Left colon (tissue), 2 donors: ENCODE measurements at places on chromosomes 1 and 21. TPM values are rescaled to one million over a fixed set of nuclear protein-coding genes. Genes with fewer than 3 reads are reported as not detected.

TSSK3 gene
- total RNA-seq, result 1.2 TPM

- no peak for DNase-seq
Observed at GRCh38 chr1:46619656-46620258, 3.1 kb upstream of the MOB3C start.

- DNase-seq, result no peak
Observed at GRCh38 chr1:37305841-37306240, 168.5 kb upstream of the ZC3H12A start.

DNA sequence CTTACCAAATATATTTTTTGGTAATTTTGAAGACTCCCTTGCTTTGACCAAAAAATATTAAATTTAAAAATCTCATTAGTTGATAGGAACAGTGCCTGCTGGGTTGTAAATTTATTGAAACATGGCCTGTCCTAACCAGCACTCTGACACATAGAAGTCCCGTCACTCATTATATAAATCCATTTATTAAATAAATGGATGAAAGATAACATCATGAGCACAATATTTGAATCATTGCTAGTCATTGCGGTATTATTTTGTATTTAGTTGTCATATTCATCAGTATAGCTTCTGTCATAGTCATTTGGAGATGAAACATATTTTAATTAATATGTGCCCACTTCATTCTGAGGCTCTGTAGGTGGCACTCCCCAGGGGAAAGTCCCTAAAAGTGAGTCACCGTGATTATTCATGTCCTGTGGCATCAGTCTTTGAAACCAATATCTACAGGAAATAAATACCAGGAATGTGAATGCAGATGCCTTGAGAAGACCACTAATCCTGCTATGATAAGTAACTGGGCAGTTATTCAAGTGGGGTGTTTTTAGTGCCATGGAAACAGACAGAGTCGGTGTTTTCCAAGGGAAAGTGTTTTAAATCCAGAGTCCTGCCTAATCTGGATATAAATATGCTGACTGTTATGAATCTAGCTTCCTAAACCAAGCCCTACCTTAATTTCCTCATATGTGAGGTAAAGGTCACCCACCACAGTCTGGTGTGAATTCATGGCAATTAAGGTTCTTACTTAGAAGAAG is 302.0 kb downstream of the DUSP10 start:
- DNase-seq, result no peak

AMY1C gene
- not detected for total RNA-seq

DNA sequence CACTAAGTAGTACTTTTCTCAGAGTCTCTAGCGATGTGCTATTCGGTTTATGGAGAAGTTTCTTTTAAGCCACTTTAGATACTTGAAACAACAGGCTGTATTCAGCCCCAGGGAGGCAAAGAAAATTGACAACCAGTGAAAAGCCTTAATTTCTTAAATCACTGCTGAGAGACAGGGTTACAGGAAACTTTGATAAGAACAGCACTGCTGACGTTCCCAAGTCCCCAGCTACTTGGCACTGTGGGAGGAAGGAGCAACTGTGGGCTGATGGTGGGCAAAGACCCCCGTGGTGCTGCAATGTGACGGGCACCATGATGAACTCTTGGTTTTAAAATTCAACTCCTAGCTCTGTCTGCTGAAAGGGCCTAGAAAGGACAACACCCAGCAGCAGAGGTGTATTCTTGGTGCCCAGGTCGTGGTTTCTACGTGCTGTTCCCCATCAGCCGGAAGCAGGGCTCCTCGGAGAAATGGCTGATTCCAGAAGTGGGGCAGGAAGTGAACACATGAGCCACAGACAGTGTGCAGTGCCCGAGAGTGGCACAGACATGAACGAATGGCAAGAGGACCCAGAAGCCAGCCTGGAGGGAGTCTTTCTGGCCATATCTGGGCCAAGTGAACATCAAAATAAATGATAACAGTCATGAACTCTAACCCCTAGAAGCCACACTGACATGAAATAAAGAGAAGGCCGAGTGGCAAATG is 5.3 kb downstream of the PTTG1IP start:
- no peak for DNase-seq

- DNase-seq, result peak; percentile 84
Observed at GRCh38 chr1:119768778-119769177, at the start of gene HMGCS2. HMGCS2 (minus strand) TSS chr1:119768905; CDS start chr1:119768844, 61 bp downstream.

PCP4 gene
- 0.64 TPM for total RNA-seq

LCE2B gene
- not detected for total RNA-seq

- no peak for DNase-seq
Observed at GRCh38 chr1:97680894-97681293, 239.9 kb downstream of the DPYD start.

- DNase-seq, result peak; percentile 65
Observed at GRCh38 chr1:1435106-1435903, at the start of gene VWA1. VWA1 (plus strand) TSS chr1:1435690; CDS start chr1:1435749, 59 bp downstream.

DNA sequence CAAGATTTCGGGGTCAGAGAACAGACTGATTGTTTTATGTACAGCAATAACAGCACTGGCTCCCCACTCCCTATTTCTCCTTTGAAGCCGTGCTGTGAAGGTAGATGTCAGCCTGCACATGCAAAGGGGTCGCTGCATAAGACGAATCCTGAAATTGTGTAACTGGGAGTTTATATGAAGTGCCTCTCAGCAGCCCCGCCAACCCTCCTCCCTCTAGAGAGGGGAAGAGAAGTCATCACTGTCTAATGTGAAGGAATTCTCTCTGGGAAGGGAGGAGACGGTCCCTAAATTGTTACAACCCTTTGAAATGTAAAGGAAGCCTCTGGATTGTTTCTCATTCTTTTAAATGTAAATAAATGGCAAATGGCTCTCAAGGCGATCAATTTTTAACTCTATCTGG is 545.3 kb downstream of the PLA2G4A start:
- DNase-seq, result no peak

DNA sequence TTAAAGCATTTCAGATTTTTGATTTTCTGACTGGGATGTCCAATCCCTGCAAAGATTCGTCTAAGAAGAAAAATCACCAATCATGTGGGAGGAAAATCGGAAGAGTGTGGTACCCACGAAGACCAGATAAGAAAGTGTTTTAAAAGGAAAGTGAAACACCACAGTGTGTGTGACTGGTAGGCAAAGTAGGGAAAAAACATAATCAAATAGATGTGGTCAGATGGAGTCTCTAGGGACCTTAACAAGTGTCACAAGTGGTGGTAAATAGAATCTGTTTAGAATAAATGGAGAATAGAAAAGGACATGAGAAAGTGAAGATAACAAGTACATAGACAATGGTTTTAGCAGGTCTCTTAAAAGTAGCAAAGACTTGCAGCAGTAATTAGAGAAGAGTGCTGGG is 154.6 kb downstream of the SLC30A10 start:
- DNase-seq, result no peak

- peak; percentile 68 for DNase-seq
Observed at GRCh38 chr1:31663622-31664452, 19.2 kb upstream of the PEF1 start.

MAP1LC3C gene
- 1.1 TPM for total RNA-seq

DNA sequence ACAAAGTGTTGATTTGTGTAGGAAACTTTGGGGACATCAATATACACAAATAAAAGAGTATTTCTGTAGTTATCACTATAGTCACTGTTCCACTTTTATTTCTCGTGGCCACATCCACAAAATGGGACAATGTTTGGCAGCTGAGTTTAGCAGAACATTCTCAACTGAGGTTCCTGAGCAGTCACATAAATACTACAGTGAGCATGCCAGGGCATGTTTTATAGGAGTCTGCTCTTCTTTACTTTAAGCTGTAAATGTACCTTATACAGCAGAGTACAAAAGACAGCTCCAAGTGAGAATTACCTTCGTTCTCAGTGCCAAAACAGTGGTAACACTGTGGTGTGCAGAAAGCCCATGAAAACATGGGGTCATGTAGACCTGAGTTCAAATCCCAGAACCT is 5.0 kb downstream of the BTG3 start:
- peak; percentile 27 for DNase-seq

DNA sequence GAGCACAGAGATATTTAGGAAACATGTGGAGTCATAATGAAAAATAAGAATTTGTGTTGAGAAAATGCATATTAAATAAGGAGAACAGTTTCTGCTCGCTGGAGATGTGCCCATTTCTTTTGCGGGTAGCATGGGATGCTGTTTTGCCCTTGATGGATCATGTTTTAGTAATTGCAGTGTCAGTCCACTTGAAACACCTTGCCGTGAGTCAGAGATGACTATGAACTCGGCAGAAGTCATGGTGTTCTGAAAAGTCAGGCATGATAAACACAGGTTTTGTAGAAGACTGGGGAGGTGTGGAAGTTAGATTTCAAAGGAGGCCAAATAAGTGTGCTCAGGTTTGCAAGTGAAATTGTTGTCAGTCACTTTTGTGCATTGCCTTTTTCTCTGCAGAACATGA is 315.0 kb upstream of the LRRC7 start:
- no peak for DNase-seq

LCE1F gene
- total RNA-seq, result not detected

DNA sequence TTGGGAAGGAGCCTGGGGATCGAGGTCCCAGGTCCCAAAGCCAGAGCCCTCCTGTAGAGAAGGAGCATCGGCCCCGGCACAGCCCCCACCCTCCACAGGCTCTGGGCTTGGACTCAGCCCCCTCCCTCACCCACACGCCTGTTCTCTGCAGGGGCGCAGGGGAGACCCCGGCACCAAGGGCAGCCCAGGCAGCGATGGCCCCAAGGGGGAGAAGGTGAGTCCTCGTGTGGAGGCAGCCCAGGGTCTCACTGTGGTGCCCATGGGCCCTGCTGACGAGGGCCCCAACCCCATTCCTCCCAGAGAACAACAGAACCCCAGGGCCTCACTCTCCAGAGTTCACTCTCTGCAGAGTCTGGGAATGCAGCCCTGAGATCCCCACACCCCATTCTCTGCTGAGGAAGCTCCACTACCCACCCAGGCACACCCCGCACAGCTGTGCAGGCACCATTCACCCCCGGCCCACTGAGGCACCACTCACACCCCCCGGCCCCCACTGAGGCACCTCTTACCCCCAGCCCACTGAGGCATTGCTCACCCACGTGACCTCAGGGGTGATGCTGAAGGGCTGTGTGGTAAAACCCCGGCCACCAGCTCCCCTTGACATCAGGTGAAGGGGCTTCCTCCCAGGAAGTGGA is 21.8 kb downstream of the COL6A2 start:
- DNase-seq, result peak; percentile 1

ZNF593OS gene
- total RNA-seq, result not detected

DNA sequence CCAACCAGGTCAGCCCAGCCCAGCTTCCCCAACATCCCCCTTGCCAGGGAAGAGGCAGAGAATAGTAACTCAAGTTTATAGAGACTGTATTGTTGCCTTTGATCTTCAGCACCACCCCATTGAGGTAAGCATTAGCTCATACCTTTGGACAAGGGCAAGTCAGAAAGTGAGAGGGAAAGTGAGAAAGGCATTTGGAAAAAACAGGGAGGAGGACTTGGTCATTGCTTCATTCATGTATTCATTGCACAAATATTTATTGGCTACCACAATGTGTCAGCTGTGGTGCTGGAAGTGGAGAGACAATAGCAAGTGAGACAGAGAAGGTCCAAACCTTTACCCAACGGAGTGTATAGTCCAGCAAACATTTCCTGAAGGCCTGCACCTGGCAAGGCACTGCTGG is 561.2 kb downstream of the KIF26B start:
- no peak for DNase-seq

DNA sequence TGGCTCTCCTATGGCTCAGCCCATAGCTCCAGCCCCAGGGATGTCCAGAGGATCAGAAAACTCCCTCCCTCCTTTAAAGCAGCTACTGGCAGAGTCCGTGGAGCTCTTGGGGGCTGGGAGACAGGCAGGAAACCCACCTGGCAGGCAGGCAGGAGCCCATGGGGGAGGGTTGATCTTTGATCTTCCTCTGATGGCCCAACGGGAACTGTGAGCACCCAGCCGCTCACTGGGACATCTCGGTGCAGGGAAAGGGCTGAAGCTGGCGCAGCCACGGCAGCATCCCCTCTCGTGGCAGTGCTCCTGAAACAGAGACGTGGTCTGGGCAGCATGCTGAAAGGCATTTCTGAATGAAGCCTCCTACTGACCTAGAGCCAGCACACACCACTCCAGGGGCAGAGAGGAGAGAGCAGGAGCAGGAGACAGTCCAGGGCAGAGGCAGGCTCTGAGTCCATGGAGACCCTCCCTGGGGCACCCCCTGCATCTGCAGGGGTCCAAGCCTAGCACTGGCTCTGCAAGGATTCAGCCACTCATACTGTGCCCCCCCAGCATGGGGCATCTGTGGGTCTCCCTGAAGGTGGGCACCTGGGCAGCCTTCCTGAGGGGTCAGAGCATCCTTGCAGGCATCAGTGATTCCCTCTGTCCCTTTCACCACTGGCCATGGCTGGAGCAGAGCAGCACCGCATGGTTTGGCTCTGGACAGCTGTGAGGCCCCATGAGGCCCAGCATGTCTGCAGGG is 4.9 kb upstream of the SLX9 start:
- DNase-seq, result no peak

GRCh38 chr21:45592626-45593134 is 50.4 kb upstream of the SLC19A1 start:
- DNase-seq, result no peak

- no peak for DNase-seq
Observed at GRCh38 chr1:220888417-220888986, 9.3 kb downstream of the HLX start.

DNA sequence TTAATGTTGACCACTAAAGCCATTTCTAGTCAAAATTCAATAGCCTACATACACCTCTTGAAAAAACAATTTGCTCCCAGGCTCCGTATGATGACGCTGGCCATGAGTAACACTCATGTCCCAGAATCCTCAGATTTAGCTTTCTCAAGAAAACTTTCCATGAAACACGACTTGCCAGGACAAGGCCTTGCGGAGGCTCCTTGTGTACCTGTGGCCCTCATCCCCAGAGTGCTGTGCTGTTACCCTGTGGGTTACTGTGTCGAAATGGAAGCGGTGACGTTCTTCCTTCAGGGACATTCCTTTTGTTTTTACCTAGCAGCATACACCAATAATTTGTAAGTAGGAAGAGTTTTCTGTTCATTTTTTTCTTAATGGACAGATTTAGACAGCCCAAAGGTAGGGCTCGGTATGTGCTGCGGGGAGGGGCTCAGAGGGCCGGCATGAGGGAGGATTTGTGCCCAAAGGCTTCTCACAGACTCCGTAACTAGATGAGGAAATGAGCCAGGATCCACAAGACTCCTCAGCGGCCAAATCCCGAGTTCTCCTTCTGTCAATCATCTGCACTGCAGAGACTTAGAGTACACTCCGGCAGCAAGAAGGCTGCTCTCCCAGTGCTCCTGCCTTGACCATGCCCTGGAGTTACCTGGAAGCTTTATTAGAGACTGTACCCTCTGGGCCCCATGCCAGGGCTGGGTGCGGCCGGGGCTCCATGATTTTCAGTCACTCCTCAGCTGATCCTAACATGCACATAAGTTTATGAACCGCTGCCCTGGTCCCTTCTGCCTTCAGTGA is 17.8 kb downstream of the GNG12 start:
- DNase-seq, result peak; percentile 94

- DNase-seq, result no peak
Observed at GRCh38 chr1:156136970-156137483, 16.4 kb upstream of the SEMA4A start.

LAMC2 gene
- 30.7 TPM for total RNA-seq

GRCh38 chr1:3561702-3562101 is 49.6 kb downstream of the MEGF6 start:
- DNase-seq, result no peak

DNA sequence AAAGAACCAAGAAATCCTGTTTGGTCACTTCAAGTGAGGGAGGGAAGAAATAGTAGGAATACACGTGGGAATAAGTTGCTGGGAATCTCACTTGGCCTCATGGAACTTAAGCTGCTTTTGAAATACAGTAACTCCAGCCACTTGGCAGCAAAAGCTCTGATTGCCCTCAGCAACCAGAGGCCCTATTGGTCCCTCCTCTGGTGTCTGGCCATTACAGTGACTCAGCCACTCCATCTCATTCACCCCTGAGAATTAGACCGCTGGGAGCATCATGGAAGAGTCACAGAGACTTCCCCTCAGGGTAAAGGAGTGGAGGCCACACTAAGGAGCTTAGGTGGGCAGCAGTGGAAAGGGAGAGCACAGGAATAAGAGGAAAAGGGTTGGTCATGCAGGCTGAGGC is 99.6 kb downstream of the ELAVL4 start:
- no peak for DNase-seq
